ENCODE measurements at places on chromosomes 1 and 21. TPM values are rescaled to one million over a fixed set of nuclear protein-coding genes. Genes with fewer than 3 reads are reported as not detected.

DNAJC28 gene
- total RNA-seq = 1.1 TPM

OR10J1 gene
- 0.25 TPM for total RNA-seq

LDLRAD1 gene
- not detected for total RNA-seq

CFHR4 gene
- not detected for total RNA-seq

All from uterine smooth muscle cell (primary cell).